ENCODE measurements at places on chromosomes 11 and 22.

DNA sequence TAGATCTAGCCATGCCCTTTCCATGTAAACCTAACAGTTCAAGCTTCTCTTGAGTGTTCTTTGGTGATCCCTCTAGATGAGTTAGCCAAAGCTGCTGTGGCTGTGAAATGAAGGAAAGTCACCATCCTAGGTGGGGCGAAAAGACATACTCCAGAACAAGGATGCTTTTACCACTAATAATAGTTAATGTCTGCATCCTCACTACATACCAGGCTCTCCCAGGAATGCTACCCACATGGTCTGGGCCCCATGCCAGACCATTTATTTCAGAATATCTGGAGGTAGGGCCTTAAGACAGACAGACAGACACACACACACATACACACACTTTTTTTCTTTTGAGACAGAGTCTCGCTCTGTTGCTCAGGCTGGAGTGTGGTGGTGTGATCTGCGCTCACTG, 14.7 kb downstream of the ABTB2 start:
- no peak for DNase-seq

GRCh38 chr11:46728659-46729040, 9.6 kb downstream of the F2 start:
- DNase-seq, result no peak

- no peak for DNase-seq
Observed at GRCh38 chr11:62479631-62480201, 60.9 kb downstream of the SCGB1A1 start.

- no peak for DNase-seq
Observed at GRCh38 chr11:35267504-35267903, 128.5 kb downstream of the CD44 start.

- no peak for DNase-seq
Observed at GRCh38 chr11:60844870-60845221, 2.9 kb downstream of the CCDC86 start.

GRCh38 chr11:12232817-12233601, 122.6 kb downstream of the MICAL2 start:
- no peak for DNase-seq

Data from hematopoietic multipotent progenitor cell treated with erythropoietin and hydrocortisone succinate and interleukin-3 and kit ligand, for 4 days (in vitro differentiated cells).